ENCODE measurements at places on chromosomes 3 and 15.
A peak's percentile ranks its signal among the peaks of the same experiment; 100 is the strongest.

DNA sequence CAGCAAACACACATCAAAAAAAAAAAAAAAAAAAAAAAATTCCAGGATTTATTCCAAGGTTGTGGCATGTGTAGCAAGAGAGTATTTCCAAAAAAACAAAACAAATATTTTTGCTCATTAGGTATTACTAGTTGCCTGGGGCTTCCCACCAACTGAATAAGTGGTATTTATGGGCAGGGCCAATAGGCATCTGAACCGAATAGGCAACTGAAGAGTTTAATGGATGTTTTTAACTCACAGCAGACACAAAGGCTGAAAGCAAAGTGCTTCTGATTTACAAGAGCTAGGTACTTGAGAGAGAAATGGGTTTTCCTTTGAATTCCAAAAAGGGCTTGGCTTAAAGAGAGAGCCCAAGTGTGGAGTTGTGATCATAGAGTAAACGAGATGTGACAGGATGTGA is 21.4 kb downstream of the EIF4E3 start:
- DNase-seq: no peak

DNA sequence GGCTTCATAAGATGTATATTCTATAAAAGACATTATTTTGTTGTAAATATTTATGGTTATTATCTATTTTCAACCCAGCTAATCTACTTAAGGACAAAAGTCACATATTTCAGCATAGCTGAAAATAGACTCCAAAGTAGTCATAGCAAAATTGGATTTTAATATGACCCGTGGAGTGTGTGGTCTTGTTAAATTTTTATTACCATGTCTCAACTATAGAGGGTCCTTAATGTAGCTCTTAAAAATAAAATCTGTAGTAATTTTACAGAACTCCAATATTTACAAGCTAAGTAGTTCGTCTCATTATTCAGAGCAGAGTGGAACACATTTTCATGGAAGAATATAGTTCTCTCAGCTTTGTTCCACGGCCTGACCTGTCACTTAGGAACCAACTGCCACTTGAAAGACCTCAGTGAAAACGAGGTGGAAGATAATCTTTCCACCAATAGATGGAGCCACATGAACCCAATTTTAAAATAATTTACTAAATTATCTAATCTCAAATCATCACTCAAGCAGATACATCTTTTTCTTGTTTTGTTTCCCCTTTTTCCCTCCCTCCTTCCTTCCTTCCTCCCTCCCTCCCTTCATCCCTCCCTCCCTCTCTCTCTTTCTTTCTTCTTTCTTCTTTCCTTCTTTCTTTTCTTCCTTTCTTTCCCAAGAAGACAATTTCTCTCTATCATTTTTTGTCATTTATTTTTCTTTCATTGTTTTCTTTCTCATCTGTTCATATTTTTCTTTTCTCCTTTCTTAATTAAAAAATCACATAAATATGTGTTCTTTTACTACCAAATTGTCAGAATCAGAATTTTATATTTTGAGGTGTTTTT is 97.2 kb downstream of the CLDN1 start:
- DNase-seq: no peak

GRCh38 chr3:9247361-9247940 is 2.0 kb downstream of the SRGAP3 start:
- no peak for DNase-seq

- no peak for DNase-seq
Observed at GRCh38 chr15:35932531-35932930, 386.6 kb upstream of the DPH6 start.

- no peak for DNase-seq
Observed at GRCh38 chr15:70856884-70857561, 3.1 kb upstream of the LARP6 start.

- no peak for DNase-seq
Observed at GRCh38 chr3:134487406-134487805, 1.5 kb downstream of the CEP63 start.

GRCh38 chr3:144317961-144318360 is 346.3 kb downstream of the DIPK2A start:
- DNase-seq: no peak

GRCh38 chr3:158420654-158421396 is 150.2 kb upstream of the MLF1 start:
- DNase-seq: no peak

- DNase-seq: no peak
Observed at GRCh38 chr3:187709155-187709554, 6.8 kb upstream of the RTP2 start.

GRCh38 chr3:153631102-153631501 is 469.1 kb downstream of the RAP2B start:
- DNase-seq: no peak

DNA sequence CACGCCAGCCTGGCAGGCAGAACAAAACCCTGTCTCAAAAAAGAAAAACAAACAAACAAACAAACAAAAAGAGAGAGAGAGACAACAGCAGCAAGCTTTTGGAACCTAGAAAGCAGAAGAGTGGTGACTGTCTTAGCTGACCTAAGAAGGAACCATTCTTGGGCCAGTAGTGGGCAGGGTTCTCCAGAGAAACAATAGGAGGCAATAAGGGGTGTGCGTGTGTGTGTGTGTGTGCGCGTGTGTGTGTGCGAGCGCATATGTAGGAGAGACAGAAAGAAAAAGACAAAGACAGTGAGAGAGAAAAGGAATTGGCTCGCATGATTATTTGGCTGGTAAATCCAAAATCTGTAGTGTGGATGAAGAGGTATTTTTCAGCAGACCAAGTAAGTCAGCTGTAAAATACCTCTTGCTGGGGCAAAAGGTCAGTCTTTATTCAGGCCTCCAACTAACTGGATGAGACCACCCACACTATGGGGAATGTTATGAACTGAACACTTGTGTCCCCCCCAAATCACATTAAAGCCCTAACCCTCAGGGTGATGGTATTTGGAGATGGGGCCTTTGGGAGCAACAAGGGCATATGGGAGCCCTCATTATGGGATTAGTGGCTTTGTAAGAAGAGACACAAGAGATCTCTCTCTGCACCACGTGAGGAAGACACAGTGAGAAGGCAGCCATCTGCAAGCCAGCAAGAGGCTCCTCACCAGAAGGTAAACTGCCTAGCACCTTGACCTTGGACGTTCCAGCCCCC is 15.1 kb upstream of the BLM start:
- peak; percentile 32 for DNase-seq

DNA sequence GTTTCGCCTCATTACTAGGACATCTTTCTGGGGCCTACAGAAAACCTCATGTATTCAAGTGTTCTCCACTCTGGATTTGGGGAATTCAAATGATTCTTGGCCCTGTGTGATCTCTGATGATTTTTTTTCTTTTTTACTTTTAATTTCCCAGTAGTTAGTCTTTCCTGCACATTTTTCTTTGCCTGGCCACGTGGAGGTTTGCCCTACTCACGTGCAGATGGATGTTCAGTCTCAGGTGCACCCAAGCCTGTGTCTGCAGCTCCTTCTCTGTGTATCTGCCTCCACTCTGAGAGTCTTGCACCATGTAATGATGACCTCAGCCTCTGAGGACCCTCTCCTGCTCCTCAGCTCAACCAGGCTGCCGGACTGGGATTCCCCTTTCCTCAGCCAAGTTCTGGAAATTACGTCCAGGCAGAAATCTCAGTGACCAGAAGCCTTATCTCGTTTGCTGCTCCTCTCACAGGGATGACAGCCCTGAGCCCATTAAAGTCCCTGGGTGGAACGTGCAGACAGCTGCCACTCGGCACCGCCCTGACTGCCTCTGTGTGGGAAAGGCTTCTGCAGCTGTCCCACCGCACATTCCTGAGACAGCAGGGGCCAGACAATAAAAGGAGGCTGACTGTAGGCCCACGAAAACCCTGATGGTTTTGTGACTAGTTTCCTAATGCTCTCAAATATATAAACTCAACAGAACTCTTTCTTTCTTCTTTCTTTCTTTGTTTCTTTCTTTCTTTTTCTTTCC is 31.4 kb upstream of the GABRB3 start:
- no peak for DNase-seq

GRCh38 chr3:39317571-39318169 is 11.8 kb upstream of the CCR8 start:
- DNase-seq: no peak

DNA sequence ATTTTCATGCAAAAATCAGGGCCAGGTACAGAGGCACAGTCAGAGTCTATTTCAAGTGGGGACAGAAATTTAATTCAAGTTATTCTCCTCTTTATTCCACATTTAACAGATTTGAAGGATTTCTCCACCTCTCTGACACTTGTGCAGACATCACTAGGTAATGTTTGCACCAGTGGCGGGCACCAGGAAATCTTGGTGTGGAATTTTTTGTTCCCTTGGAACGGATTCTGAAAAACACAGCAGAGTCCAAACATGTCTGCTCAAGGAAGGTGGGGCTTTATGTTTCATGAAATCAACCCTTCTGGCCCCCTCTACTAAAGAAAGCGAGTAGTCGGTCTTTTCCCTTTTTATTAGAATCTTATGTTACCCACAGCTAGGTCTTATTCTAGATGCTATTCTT is 271.2 kb upstream of the MDFIC2 start:
- DNase-seq: no peak

DNA sequence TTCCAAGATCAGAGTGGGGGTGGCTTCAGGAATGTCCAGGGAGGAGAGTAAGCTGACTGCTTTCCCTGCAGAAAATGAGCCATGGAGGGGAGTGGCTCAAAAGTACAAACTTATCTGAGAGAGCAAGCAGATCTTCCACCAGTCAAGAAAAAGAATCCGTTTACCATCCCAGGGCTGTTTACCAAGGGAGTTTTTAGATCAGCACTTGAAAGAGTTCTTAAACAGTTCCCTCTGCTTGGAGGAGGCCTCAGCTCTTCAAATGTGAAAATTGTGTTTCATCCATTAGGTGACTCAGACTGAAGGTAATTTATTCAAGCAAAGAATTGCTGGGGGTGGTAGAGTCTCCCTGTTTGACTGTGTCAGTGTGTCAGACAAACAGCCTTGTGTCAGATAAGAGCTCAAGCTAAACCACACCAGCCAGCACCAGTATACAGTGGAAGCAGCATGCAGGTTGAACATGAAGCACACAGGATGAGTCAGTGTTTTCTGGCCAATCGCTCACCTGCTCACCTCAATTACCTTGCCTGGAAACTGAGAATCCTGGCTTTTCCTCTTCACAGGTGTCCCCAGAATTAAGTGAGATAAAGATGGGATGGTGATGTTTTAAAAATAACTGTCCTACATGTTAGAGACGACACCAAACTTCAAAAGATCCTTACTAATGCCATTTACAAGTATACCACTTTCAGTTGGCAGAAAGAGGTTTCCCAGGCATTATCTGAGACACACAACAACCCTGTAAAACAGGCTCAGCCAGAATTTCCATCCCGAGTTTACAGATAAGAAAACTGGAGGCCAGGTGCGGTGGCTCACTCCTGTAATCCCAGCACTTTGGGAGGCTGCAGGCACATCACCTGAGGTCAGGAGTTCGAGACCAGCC is 21.7 kb downstream of the SH3BP5 start:
- peak; percentile 90 for DNase-seq

GRCh38 chr3:195549931-195550519 is 6.9 kb upstream of the PPP1R2 start:
- DNase-seq: peak; percentile 85

DNA sequence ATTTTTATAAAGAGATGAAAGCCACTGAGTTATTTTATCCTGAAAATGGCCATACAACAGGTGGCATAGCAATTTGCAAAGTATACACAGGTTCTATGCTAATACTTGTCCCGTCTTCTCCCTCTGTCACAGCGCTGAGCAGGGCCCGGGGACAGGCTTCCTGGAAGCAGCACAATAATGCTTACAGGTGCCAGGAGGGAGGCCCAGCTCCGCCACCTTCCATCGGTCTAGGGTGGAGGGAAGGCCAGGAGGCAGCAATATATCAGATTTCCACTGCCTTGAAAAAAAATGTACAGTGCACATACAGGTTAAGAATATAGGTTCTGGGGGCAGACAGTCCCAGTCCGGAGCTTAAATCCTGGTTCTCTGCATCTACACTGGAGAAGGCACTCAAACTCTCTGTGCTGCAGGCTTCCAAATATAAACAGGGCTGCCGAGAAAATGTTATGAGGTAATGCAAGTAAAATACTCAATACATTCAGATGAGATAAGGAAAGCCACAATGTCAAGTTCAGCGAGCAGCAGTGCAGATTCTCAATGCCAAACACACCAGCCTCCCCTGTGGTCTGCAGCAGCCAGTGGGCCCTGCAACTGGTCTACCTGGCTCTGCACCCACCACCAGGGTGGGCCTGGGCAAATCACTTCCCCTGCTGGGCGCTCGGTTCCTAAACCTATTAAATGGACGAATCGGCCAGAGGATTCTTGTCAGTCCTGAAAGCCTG is 189.6 kb downstream of the XXYLT1 start:
- no peak for DNase-seq

GRCh38 chr3:101676765-101677435 is at the start of gene ZBTB11:
TSS of gene ZBTB11 (minus strand) at chr3:101677132. CDS start at chr3:101676914, 218 bp downstream.
- DNase-seq: peak; percentile 100

DNA sequence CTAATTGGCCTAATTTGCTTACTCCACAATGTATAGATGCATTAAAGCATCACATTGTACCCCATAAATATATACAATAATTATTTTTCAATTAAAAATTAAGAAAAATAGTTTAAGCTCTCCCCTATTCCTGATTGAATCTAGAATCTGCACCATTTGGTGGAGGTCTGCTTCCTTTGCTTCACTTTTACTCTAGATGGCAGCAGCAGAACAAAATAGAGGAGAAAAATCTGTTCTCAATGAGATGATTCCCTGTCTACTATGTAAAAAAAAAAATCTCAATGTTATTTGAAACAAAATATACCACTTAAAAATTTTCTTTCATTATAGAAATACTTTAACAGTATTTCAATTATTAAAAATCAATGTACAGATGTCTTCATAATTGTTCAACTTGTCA is 109.6 kb upstream of the FXR1 start:
- no peak for DNase-seq

DNA sequence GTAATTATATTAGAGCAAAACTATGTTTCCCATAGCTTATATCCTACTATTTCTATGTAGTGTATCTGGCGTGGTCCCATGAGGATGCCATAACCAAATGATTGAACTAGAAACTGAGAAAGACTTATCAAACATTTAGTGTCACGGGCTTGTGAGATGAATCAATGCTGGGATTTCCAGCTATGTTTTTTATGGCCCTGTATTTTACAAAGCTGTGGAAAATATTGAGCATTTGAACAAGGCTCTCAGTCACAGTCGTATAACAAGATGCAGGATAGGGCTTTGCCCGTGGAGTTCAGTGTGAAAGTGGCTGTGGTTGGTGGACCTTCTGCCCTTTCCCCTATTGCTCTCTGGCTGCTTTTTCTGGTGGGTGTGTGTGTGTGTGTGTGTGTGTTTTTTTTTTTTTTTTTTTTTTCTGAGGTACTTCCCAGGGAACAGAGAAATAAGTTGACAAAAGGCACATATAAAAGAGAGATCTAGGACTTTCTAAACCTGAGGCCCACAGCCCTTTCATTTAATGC is 60.7 kb downstream of the CACNA1D start:
- peak; percentile 59 for DNase-seq

GRCh38 chr3:151216641-151217607 is 13.9 kb upstream of the GPR171 start:
- no peak for DNase-seq

Data from activated naive CD4-positive, alpha-beta T cell treated with anti-CD3 and anti-CD28 coated beads for 36 hours (primary cell).